ENCODE measurements at places on chromosomes 2 and 18.
A peak's percentile ranks its signal among the peaks of the same experiment; 100 is the strongest.

- peak; percentile 19 for DNase-seq
Observed at GRCh38 chr2:112916145-112916571, 5.2 kb downstream of the IL37 start.

GRCh38 chr2:46428911-46429436 lies 50.4 kb upstream of the TMEM247 start:
- DNase-seq: no peak

- peak; percentile 69 for DNase-seq
Observed at GRCh38 chr2:98508709-98509066, 64.0 kb downstream of the INPP4A start.

DNA sequence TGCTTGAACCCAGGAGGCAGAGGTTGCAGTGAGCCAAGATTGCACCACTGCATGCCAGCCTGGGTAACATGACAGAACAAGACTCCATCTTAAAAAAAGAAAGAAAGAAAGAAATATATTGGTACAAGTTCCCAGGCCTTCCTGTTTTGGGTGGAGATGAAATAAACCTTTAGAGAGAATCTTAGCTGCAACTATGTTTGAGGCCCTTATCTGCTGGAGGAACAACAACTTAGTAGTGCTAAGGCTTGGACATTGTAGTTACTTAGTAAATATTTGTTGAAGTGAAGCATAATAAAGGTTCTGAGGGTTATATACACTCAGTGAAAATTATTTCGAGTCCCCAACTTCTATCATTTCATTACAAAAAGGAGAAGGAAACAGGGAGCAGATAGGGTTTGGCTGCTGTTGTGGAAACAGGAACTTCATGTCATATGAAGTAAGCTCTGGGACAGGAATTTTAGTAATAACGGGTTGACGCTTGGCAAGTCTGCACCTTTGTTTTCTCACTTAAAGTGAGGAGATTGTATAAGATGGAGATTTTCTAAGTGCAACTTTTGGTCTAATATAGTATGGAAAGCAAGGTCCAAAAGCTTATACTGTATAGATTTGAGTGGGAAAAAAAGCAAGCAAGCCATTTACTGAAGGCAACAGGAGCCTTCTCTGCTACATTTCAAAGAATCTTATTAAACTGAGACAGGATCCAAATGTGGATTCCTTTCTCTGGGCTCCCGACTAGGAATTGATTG lies 40.0 kb upstream of the AGPS start:
- DNase-seq: no peak

DNA sequence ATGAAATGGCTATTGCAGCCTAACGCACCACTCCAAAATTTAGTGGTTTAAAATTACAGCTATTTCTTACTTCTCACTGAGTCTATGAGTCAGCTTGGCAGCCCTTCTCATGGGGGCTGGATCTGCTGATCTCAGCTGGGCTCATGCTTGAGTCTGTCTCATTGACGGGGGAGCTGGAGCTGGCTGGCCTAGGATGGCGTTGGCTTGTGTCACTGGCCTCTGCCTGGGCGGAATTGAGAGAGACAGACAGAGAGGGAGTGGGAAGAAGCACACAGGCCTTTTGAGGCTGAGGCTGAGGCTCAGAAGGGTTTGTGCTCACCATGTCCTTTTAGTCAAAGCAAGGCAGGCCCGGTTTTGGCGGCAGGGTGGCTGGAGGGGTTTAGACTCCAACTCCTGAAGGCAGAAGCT lies 412.1 kb upstream of the MYT1L start:
- no peak for DNase-seq

GRCh38 chr2:57981083-57981768 lies 65.4 kb upstream of the VRK2 start:
- DNase-seq: no peak

DNA sequence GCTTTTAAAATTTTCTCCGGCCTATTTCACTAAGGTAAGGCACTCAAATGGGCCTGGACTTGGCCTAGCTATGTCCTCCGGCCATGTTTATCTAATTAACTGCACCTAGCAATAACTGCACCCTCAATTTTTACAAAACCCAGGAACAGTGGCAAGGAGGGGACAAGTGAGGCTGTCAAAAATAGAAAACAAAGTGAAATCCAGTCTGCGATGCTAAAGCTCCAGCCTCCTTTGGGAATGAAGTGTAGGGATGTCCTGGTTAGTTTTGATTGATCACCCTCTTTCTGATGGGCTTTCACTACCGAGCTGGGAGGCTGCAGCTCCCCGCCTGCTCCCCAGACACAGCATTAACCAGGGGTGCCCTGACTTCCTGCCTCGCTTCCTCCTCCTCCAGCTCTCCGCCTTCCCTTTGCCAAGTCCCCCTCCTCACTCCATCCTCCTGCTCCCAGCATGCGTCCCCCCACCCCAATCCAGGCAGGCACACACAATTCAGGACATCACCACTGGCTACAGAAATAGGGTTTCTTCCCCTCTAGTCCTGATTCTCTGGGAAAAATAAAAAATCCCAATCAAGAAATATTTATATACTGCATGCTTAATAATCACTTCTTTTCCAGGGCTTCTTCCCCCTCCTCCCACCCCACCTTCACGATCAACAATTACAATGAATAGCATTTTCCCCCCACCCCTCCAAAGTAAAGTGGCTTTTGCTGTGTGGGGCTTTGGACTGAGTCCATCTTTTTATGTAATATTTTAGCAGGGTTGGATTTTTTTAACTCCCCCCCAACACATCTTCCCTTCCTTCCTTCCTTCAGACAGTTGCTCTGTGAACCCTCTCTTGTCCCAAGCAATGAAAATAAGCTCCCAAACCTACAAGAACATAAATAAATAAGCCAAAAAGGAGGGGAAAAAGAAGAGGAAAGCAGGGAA lies 3.3 kb upstream of the POU3F3 start:
- no peak for DNase-seq

- peak; percentile 31 for DNase-seq
Observed at GRCh38 chr2:33395655-33396249, 80.7 kb upstream of the RASGRP3 start.

DNA sequence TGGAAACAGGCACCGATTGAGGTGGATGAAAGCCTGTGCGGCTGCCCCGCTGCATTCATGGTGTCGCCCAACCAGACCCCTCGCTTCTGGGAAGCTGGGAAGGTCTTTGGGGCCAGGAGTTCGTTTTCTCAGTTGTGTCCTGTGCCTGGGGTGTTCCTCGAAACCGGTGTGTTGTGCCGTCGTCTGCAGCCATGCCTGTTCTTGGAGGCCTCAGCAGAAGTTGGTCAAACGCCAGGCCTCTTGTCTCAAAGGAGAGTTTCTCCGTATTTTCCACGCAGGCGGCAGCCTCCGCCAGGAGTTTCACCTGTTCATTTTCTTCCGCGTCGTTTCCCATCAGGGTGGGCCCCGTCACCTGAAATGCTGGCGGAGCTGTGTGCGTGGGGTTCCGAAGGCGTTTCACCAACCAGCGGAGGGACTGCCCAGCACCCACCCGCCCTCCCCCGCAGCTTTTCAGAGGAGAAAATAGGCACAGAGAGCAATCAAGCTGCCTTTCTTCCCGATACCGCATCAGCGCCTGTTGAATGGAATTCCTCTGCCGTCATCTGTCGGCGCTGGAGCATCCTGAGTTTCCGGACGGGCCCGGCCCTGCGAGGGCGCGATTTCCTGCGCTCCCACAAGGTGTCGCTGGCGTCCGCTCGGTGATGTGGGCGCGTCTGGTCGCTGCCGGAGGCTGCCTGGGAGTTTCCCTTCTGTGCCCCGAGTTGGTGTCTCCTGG lies 17.0 kb upstream of the NFATC1 start:
- DNase-seq: peak; percentile 71

GRCh38 chr2:148814143-148814859 lies 60.7 kb upstream of the KIF5C start:
- no peak for DNase-seq

- peak; percentile 62 for DNase-seq
Observed at GRCh38 chr2:225041851-225042799, at the start of gene DOCK10. DOCK10 (minus strand) TSS chr2:225042468; CDS start chr2:225042374, 94 bp downstream.

- DNase-seq: no peak
Observed at GRCh38 chr2:207071820-207072219, 93.9 kb downstream of the KLF7 start.

DNA sequence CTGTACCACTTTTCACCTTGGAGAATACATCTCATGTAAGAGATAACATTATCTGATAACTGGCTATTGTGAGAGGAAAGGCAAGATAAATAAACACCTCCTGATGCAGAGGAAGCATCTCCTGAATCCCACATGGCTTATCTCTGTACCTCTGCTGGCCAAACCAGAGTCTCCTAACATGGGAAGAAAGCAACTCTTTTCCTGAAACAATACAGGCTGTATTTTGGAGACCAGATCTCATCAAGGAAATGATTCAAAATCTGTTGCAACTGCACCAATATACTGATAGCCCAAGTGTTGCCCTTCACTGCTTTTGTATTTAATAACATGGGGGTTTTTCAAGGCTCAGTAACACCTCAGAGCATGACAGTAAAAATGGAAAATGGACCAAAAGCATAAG lies 106.9 kb downstream of the MREG start:
- DNase-seq: no peak

GRCh38 chr2:217876253-217876570 lies 126.6 kb downstream of the TNS1 start:
- no peak for DNase-seq

- DNase-seq: peak; percentile 7
Observed at GRCh38 chr2:229714736-229715541, 584 bp upstream of the DNER start.

DNA sequence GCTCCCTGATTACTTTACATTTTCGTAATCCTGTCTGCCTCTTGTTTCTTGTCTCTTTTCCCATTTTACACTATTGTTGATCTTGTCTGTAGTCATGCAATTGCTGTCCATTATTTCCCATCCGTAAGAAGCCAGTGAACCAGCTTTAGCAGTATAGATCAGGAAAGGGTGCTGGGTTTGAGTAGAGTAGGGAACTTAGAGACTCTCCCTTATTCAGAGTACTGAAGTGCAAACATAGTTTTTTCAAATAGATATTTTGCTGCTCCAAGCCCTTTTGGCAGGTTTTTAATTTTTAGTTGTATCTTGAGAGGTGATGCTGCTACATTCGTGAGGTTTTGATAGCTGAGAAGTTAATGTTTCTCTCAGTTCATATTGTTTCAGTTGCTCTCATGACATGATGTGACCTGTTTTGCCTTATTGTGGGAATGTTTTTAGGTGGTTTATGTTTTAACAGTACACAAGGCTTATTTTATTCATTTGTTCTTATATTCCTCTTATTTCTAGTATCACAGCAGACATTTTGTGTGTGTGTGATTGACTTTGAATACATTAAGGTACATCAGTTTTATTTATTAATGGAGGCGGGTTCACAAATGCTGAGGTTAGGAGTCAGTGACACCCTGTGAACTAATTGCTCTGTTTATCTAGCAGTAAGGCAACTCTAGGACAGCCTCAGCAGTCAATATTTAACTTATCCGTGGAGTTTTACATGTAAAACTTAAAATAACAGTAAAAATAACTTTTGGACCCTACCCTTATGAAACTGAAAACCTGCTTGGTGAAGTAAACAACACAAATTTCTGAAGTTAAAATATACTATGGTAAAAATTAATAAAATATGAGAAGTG lies 118.4 kb downstream of the ZNF407 start:
- no peak for DNase-seq

- no peak for DNase-seq
Observed at GRCh38 chr2:80778704-80779103, 474.2 kb upstream of the LRRTM1 start.

- DNase-seq: peak; percentile 57
Observed at GRCh38 chr2:221571025-221571550, 1.0 kb downstream of the EPHA4 start.

DNA sequence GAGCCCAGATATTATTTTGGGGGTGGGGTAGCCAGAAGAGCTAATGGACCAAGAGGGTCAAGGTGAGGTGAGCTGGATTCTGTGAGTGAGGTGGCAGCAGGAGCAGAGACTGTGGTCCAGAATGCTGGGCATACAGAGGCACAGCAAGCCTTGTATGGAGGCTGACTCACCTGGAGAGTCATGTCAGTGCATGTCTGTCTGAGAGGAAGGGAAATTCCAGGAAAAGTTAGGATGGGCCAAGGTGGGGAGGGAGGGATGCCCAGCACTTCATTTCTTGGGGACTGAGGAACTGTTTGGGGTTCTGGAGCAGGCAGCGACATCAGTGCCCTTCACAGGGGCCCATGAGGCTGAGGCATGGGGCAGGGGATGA lies 21.1 kb downstream of the PER2 start:
- no peak for DNase-seq

DNA sequence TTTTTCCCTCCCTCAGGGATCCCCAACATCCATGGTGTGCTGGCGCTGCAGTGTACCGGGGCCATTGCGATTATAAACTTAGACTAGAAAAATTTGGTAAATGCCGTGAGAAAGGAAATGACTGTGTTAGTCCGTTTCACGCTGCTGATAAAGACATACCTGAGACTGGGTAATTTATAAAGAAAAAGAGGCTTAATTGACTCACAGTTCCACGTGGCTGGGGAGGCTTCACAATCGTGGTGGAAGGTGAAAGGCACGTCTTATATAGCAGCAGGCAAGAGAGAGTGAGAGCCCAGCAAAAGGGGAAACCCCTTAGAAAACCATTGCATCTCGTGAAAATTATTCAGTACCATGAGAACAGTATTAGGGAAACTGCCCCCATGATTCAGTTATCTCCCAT lies 44.3 kb downstream of the NTSR2 start:
- no peak for DNase-seq

DNA sequence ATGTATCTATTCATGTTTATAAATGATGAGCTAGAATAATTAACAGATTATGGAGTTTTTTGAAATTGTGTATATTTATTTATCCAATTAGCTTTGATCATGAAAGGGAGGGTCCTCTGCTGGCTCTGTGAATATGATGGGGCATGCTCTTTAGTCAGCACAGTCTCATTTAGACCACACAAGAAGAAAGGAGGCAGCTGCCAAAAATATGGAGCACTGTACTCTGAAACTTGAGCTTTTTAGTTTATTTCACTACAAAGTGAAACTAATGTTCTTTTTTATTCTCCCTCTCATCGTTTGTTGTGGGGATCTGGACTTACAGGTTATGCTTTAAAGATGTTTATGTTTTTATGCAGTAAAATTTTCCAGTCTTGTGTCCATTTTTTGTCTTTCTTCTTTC lies 266.9 kb upstream of the GULP1 start:
- no peak for DNase-seq

- no peak for DNase-seq
Observed at GRCh38 chr2:61922714-61923113, 17.2 kb downstream of the COMMD1 start.

GRCh38 chr2:132668189-132668823 lies 1.7 kb downstream of the LYPD1 start:
- no peak for DNase-seq

DNA sequence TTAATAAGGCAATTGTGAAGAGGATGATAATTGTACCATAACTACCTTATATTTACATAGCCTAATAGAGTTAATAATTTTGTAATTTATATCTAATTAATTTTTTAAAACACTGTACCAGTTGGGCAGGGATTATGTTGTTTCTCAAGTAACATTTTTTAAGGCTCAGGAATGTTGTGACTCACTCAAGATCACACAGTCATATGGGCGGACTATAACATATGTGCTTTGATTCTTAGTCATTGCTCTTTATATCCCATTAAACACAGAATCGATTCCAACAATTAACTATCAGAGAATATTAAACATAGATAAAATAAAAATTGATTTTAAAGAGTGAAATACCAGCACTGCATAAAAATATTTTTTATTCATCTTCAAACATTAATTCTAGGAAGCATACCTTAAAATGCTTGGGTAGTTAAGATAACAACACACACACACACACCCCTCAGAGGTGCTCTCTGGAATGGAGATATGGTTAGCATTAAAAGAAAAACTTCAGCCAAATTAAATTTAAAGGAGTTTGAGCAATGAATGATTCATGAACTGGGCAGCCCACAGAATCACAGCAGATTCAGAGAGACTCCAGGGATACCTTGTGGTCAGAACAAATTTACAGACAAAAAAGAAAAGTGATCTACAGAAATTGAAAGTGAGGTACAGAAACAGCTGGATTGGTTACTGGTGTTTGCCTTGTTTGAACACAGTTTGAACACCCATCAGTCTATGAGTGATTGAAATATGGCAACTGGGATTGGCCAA lies 869.4 kb upstream of the ID2 start:
- no peak for DNase-seq
